ENCODE measurements at places on chromosomes 6 and 20.

GRCh38 chr20:47139934-47140535 lies 216.5 kb downstream of the ZMYND8 start:
- no peak for DNase-seq

DNA sequence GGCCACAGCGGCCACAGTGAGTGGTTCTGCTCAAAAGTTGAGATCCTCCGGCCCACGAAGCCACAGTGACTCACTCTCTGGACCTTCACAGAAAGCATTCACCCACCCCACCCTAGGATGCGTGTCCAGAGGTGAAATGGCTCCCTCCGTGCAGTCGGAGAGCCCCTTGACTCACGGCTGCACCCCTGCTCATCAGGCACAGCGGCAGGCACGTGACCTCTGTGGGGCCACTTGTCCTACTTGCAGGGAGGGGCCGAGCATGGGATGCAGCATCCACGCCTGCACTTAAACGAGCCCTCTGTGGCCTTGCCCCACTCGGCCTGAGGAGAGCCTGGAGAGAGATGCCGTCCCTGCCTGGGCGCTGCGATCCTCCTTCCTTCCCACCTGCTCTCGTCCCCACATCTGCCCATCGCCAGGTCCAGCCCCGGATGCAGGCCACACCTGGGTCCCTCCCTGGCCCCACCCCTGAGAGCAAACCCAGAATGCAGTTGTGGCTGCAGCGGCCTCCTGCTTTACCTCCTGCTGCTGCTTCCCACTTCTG lies 28.7 kb downstream of the NTSR1 start:
- DNase-seq = no peak

- DNase-seq = no peak
These were observed 8.3 kb upstream of the ZNF318 start for GRCh38 chr6:43377710-43378229.

DNA sequence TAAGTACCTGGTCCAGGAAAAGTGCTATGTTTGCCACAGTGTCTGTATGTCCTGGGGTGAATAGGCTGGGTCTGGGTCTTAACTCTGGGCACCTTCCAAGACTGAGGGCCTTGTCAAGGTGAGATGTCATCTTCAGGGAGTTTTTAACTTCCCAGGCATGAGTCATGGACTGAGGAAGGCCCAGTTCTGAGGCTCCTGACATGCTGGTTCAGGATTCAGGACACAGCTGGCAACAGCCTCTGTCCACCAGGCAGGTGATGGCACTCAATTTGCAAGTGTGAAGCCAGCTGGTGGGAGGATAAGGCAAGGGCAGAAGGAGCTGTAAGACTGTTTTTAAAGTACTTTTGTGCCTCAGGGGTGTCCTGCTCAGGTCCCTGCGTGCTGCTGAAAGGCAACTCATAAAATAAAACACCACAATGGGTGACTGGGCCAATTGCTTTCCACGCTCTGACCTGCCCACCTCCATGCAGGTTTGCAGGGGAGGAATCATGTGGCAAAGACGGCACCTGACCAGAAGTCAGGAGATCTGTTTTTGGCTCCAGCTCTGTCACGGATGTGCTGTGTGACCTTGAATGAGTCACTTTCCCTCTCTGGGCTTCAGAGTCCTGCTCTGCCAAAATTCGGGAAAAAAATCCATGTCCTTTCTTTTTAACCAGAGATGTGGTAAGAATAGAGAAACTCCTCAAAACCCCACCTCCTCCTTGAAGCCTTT lies 4.9 kb upstream of the PACSIN1 start:
- no peak for DNase-seq

DNA sequence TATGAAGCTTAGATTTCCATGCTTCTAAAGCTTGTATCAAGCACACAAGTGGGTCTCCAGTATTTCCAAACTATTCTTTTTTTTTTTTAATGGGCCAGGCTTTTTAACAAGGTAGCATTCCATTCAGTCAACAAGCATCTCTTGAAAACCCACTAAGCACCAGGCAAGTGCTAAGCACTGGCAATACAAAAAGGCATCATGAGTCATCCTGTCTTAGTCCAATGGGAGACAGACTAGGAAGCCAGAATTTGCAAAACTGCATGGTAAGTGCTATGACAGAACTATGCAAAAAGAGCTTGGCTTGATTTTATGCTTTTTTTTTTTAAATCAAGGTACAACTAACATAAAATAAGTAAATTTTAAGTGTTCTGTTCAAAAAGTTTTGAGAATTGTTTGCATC lies 109.3 kb upstream of the DST start:
- no peak for DNase-seq

DNA sequence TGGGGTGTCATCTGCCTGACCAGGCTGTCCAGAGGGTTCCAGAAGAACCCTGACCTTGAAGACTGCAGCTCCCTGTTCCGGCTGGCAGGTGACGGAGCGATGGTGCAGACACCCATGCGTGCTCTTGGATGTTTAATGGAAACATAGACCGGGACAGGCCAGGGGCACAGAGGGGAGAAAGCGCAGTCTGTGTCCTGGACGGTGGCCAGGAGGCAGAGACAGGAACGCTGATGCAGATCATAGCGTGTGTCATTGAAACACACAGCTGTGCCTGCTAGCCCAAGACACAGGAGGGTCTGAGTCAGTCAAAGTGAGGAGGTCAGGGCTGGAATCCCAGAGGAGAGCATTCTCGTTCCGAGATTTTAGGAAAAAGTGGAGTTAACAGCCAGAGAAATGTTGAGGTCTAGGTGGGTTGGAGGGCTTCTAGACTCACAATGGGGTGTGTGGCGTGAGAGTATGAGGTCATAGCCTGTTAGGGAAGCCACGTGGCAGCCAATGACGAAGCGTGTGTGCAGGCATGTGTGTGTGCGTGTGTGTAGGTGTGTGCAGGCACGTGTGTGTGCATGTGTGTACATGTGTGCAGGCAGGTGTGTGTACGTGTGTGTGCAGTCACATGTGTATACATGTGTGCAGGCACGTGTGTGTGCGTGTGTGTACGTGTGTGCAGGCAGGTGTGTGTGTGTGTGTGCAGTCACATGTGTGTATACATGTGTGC lies 167.0 kb downstream of the ERMARD start:
- no peak for DNase-seq

GRCh38 chr20:62087227-62087626 lies 21.5 kb upstream of the TAF4 start:
- DNase-seq = no peak

GRCh38 chr6:11938285-11938890 lies 73.7 kb upstream of the HIVEP1 start:
- no peak for DNase-seq

- peak; percentile 72 for DNase-seq
These were observed 110.5 kb downstream of the IRF4 start for GRCh38 chr6:501891-502601.

DNA sequence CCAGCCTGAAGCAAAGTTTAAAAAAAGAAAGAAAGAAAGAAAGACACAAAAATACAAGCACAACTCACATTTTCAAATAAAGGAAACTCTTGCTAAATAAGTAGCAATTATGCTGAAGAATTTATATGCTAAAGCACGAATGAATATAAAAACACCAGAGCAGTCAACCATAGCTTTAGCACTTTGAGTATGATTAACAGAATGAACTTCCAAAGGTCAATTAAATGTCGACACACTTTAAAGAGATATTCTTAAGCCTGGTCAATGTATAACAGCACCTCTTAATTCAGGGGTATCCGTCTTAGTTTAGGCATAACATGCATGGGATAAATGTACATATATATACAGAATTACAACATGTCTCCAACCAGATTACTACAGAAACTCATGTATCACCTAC lies 125.9 kb downstream of the OGFRL1 start:
- DNase-seq = no peak

GRCh38 chr20:51368461-51369211 lies 173.9 kb downstream of the NFATC2 start:
- DNase-seq = no peak

DNA sequence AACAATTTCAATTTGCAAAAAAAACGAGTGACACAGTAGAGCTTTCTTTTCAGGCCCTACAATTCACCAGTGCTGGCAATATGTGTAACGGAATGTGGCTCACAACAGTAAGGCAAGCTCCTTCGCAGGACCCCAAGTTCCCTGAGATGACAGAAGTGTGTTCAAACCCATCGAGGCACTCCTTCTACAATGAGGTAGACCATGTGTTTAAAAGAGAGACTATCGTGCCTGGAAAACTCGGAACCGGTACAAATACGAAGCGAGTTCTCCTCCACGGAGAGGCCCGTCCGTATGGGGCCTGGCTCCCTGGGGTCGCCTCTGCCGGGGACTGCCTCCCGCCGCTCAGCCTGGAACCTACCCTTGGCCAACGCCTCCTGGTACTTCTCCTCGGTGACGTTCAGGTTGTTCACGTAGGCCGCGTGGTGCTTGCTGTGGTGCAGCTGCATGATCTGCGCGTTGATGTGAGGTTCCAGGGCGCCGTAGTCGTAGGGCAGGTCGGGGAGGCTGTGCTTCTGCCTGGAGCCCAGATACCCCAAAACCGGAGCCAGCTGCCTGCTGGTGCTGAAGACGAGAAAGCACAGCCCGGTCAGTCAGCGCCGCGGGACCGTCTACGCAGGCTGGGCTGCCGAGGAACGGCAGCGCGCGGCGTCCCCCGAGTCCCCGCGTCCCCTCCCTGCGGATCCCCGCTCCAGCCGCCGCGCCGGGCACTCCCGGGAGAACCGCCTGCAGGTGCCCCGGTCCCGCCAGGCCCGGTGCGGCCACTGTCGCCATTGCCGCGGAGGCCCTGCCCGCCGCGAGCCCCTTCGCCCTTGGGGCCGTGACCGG lies 526 bp downstream of the SOD2 start:
- DNase-seq = peak; percentile 39

GRCh38 chr20:53706466-53707370 lies 113.1 kb upstream of the ZNF217 start:
- DNase-seq = no peak

- no peak for DNase-seq
These were observed 40.5 kb downstream of the PANK2 start for GRCh38 chr20:3929713-3930060.

GRCh38 chr20:36862857-36863668 lies 12.9 kb upstream of the TLDC2 start:
- DNase-seq = no peak

DNA sequence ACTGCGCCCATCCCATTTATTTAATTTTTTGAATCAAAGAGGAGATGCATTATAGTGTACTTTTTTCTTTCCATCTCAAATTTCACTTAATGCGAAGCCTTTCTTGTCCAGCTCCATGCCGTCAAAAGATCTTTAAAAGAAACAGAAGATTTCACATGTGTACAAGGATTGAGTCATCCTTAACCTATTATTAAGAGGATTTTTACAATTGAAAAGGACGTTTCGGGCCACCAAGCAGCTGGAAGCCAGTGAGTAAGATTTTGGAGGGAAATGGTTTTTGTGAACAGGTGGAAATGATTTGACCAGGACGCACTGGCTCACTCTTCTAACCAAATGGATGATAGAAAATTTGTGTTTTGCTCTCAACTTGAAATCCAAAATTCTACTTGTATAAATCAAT lies 15.1 kb upstream of the CCDC170 start:
- DNase-seq = no peak

DNA sequence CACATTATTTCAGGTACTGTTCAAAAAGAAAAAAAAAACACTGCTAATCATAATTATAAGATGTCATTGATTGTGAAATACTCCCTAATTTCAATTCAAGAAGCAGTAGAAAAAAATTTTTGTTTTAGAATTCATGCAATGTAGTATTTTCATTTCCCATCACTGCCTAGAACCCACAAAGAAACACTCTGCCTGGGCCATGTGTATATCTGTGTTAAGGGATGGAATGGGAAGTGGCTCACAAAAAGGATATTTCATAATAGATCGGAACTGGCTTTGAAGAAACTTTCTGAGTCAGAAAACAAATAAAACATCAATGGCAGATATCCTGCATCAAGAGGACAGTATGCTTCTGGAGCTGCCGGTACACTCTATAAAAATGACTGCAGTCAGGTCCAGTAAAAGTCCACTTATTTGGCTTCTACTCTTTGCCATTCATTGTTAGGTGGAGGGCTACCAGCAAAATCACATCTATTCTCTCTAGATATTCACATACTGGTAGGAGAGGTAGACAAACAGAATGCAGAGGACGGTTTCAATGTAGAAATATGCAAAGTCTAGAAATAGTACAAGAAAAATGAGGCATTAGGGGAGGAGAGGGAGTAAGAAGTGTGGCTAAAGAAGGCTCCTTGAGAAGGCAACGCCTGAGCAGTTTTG lies 135.0 kb upstream of the TNFAIP3 start:
- no peak for DNase-seq

DNA sequence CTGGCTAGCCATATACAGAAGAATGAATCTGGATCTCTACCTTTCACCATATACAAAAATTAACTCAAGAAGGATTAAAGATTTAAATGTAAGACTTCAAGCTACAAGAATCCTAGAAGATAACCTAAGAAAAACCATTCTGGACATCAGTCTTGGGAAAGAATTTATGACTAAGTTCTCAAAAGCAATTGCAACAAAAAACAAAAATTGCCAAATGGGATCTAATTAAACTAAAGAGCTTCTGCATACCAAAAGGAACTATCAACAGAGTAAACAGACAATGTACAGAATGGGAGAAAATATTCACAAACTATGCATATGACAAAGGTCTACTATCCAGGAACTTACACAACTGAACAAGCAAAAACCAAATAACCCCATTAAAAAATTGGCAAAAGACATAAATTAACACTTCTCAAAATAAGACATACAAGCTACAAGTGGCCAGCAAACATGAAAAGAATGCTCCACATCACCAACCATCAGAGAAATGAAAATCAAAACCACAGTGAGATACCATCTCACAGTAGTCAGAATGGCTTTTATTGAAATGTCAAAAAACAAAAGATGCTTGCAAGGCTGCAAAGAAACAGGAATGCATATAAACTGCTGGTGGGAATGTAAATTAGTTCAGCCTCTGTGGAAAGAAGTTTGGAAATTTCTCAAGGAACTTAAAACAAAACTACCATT lies 66.8 kb upstream of the RSPO3 start:
- DNase-seq = no peak

DNA sequence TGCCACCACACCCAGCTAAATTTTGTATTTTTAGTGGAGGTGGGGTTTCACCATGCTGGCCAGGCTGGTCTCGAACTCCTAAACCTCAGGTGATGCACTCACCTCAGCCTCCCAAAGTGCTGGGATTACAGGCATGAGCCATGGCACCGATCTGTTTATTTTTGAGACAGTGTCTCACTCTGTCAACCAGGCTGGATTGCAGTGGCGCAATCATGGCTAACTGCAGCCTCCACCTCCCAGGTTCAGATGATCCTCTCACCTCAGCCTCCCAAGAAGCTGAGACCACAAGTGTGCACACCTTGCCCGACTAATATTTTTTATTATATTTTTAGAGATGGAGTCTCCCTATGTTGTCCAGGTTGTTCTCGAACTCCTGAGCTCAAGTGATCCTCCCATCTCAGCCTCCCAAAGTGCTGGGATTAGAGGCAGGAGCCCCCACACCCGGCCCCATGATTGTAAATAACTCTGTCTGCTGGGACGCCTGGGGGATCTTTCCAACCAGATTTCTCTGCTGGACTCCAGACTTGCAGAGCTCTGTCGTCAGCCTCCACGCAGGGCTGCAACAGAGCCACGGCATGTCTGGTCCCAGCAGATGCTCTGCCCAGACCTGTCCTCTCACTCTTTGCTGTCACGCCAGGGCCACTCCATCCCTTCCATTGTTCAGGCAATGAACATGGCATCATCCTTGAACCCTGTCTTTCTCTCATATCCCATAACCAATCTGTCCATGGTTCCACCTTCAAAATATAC lies 25.3 kb downstream of the SYNJ2 start:
- no peak for DNase-seq

GRCh38 chr20:48910347-48910781 lies 11.1 kb upstream of the ARFGEF2 start:
- DNase-seq = no peak

GRCh38 chr6:16168858-16169257 lies 40.0 kb downstream of the MYLIP start:
- DNase-seq = no peak
